ENCODE measurements at places on chromosomes 6 and 20. TPM values are rescaled to one million over a fixed set of nuclear protein-coding genes. Genes with fewer than 3 reads are reported as not detected.

GPRC6A gene
- not detected for total RNA-seq

C20orf202 gene
- 2.9 TPM for total RNA-seq

PMEPA1 gene
- total RNA-seq = 14.5 TPM

BTNL2 gene
- not detected for total RNA-seq

ZNF165 gene
- total RNA-seq = 1.7 TPM

ROS1 gene
- total RNA-seq = not detected

PDE7B gene
- total RNA-seq = 1.8 TPM

DNA sequence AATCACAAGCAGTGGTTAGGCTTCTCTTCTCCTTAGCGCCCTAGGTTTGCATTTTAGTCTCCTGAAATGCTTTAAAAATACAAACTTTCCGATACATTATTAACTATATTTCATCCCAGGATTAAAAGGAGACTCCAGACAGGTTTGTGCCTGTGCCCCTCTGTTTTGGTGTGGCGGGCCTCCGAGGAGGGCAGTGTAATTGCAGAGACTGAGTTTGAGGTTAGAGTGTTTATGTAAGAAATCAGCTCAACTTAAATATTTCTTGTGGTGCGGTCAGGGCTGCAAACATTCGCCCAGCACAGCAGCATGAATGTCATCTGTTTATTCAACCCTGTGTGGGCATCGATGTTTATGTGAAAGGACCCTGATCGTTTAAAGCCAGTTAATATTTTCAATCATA lies 130.4 kb upstream of the AKAP12 start:
- no peaks in the 10 kb centered on the region for H3K27me3 ChIP-seq
- H3K36me3 ChIP-seq = no peaks in the 10 kb centered on the region
- H3K27ac ChIP-seq = no peak overlapping the region
- DNase-seq = no peak
- no peak overlapping the region for H3K4me3 ChIP-seq

DNA sequence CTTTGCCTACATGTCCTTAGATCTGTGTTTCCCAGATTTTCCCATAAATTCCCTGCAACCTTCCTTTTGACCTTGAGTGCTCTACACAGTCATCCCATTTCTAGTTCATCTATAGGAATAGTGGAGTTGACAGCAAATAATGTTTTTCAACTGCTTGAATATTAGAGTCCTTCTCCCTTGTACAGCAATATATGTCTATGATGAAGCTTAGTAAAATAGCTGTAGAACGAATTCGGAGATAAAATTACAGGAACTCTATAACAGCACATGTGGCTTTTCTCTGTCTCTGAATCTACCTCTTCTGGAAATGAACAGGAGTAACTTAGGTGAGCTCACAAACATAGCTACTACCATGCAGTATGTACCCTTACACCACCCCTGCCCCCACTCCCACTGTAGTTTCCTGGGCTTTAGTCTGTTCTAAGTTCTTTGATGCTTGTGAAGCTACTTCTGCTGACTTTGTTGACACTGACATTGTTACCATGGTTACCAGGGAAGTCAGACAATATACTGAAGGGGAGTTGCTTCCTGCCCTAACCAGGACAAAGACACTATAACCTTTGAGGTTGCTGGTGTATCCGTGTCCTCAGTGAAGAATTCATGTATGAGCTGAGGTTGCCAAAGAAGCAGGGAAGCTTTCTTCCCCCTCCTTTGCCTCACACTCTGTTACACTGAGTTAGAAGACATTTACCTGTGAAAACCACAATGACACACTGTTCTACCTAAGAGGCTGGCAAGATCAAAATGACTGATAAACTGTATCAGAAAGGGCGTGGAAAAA lies 35.8 kb upstream of the SHLD1 start:
- H3K4me3 ChIP-seq = no peak overlapping the region
- H3K36me3 ChIP-seq = no peaks in the 10 kb centered on the region
- no peaks in the 10 kb centered on the region for H3K27me3 ChIP-seq
- H3K4me1 ChIP-seq = no peaks in the 10 kb centered on the region
- no peak for DNase-seq

DNA sequence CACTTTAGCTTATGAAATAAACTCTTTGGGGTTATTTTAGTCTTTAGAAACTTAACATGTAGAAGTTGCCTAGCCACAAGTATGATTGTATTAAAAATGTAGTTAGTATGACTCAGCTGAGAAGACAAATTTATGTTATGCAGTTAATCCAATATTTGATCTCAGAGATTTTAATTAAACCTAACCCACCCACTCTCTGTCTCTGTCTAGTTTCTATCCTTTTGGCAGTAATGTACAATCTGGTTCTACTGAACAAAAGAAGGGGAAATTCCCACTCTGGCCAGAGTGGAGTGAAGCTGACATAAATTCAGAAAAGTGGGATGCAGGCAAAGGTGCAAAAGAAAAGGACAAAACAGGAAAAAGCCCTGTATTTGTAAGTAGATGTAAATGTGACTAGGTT lies 36.4 kb downstream of the ADGB start:
- no peak overlapping the region for H3K4me3 ChIP-seq
- no peaks in the 10 kb centered on the region for H3K4me1 ChIP-seq
- H3K27ac ChIP-seq = no peak overlapping the region
- no peak for DNase-seq

DNA sequence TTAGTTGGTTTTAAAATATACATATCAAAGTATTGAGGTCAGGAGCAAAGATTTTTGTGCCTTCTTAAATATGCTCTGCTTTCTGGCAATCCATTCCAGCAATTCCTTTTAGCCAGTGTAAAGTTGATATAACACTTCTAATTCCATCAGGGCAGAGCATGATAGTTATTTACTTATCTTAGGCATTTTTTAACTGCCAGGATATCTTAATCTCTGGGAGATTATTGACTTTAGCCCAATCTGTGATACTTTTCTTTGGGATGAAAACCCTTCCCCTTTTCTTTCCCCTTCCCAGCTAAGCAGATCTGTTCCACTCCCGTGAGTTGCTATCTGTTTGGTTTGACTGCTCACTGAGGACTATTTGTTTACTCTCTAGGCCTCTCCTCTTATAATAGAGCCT lies 168.7 kb upstream of the RSPO3 start:
- no peak for DNase-seq
- no peak overlapping the region for H3K4me3 ChIP-seq
- no peaks in the 10 kb centered on the region for H3K36me3 ChIP-seq

- H3K4me3 ChIP-seq = no peak overlapping the region
- H3K27ac ChIP-seq = no peak overlapping the region
- no peaks in the 10 kb centered on the region for H3K27me3 ChIP-seq
- peaks cover 19% of the 10 kb centered on the region for H3K4me1 ChIP-seq
Measured at GRCh38 chr20:4694076-4694475, 27.6 kb upstream of the PRND start.

DNA sequence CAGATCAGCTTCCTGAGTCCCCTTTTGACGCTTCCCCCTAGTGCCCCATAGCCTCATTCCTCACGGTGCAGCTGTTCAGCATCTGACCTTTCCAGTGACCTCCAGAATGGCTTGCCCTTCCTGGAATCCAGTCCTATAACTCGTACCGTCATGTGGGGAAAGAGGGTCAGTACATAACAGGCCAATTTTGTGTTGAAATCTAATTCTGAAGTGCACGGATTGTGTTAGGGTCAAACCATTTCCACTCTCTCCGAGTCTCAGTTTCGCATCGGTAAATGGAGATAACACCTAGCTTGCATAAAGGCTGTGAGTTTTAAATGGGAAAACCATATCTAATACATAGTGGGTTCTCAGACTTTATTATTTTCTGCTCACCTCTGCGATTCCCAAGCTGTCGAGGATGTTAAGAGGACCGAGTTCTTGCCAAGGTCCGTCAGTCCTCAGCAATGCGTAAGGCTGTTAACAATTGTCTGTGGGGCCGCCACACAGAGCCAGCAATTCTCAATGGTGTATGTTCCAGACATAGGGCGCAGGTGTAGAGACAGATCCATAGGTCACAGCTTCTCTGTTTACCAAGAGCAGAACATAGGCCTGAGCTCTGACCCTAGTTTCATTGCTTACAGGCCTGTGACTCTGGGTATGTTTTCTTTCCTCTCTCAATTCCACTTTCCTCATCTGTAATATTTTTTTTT lies 45.5 kb upstream of the CCR6 start:
- no peak for DNase-seq
- peaks cover 44% of the 10 kb centered on the region for H3K4me1 ChIP-seq
- no peaks in the 10 kb centered on the region for H3K27me3 ChIP-seq
- no peak overlapping the region for H3K4me3 ChIP-seq
- no peak overlapping the region for H3K27ac ChIP-seq

DNA sequence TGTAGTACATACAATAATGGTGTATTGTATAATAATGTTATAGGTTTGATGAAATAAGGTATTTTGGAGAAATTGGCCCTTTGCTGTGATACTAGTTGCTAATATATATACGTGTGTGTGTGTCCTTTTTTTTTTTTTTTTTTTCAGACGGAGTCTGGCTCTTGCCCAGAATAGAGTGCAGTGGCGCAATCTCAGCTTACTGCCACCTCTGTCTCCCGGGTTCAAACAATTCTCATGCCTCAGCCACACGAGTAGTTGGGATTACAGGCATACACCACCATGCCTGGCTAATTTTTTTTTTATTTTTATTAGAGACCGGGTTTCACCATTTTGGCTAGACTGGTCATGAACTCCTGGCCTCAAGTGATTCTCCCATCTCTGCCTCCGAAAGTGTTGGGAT lies 23.3 kb downstream of the SENP6 start:
- no peak for DNase-seq
- no peaks in the 10 kb centered on the region for H3K36me3 ChIP-seq
- no peak overlapping the region for H3K27ac ChIP-seq
- H3K4me1 ChIP-seq = peaks cover 15% of the 10 kb centered on the region
- no peak overlapping the region for H3K4me3 ChIP-seq

- no peaks in the 10 kb centered on the region for H3K27me3 ChIP-seq
- H3K36me3 ChIP-seq = no peaks in the 10 kb centered on the region
Measured at GRCh38 chr6:217048-217659, 75.1 kb upstream of the DUSP22 start.

DNA sequence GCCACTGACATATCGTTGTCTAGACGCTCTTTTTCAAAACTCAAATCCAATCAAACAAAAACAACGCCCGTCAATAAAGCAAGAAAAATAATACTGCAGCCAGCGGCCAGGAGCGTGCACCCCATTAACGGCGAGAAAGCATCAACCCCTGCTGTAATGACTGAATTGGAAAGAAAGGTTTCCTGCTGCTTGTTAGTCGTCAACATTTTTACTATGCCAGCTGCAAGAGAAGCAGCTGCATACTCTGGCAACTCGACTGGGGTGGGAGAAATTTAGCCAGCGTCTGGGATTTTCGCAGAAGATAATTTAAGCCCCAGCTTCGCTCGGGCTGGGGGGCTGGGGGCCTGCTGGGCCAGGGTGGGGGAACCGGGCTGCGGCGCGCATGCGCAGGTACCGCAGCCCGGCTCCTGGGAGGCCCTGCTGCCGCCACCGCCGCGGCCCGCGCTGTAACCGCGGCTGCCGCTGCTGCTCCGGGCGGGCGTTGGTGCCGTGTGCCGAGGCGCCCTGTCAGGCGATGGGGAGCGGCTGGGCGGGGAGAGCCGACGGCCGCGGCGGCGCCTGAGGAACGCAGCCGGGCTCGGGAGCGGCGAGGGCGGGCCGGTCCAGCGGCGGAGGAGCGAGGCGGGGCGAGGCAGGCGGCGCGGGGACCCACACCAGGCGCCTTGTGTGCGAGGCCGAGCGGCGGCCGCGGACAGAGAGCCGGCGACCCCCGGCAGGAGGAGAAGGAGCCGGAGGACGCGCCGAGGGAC lies 732 bp upstream of the STXBP5 start:
- peak overlapping the region; percentile 79 for H3K4me3 ChIP-seq
- H3K4me1 ChIP-seq = peaks cover 50% of the 10 kb centered on the region
- no peaks in the 10 kb centered on the region for H3K27me3 ChIP-seq
- peak overlapping the region; percentile 83 for H3K27ac ChIP-seq

GRCh38 chr6:44399991-44400390 lies 12.5 kb downstream of the CDC5L start:
- no peak overlapping the region for H3K4me3 ChIP-seq
- DNase-seq = no peak
- no peak overlapping the region for H3K27ac ChIP-seq
- H3K4me1 ChIP-seq = peaks cover 45% of the 10 kb centered on the region

DNA sequence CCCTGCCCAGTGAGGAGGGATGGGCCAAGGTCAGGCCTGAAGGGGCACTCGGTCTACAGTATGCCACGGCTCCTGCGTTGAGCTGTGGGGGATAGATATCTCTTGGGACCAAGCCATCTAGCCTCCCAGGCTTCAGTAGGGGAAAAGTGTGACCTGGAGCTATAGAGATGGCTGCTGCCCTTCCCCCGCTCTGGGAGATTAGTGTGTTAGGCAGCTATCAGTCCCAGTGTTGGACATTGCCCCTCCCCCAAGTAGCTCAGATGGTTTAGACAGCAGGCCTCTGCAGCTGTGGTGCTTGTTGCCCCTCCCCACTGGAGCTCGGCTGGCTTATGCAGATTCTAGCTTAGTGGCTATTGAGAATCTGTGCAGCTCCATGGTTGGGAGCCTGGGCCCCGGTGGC lies 56.8 kb downstream of the KHDRBS2 start:
- no peaks in the 10 kb centered on the region for H3K4me1 ChIP-seq
- no peak overlapping the region for H3K4me3 ChIP-seq
- no peaks in the 10 kb centered on the region for H3K27me3 ChIP-seq
- H3K27ac ChIP-seq = no peak overlapping the region

GRCh38 chr20:16124911-16125776 lies 448.1 kb downstream of the KIF16B start:
- H3K4me3 ChIP-seq = no peak overlapping the region
- H3K27me3 ChIP-seq = no peaks in the 10 kb centered on the region

- no peaks in the 10 kb centered on the region for H3K27me3 ChIP-seq
- H3K36me3 ChIP-seq = no peaks in the 10 kb centered on the region
Measured at GRCh38 chr20:11271319-11271718, 597.5 kb upstream of the JAG1 start.

GRCh38 chr6:6703699-6704098 lies 115.2 kb downstream of the LY86 start:
- DNase-seq = no peak
- no peak overlapping the region for H3K4me3 ChIP-seq
- no peak overlapping the region for H3K27ac ChIP-seq
- H3K36me3 ChIP-seq = no peaks in the 10 kb centered on the region

DNA sequence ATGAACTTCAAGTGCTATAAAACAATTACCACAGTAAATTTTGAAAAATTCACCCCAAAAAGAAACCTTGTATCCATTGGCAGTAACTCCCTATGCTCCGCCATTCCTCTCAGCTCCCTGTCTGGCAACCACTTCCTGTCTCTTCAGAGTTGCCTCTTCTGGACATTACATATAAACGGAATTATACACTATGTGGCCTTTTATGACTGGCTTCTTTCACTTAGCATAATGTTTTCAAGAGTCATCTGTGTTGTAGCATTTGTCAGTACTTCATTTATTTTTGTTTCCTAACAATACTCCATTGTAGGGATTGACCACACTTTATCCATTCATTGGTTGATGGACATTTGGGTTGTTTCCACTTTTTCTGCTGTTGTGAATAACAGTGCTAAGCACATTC lies 50.1 kb downstream of the CEP43 start:
- no peaks in the 10 kb centered on the region for H3K27me3 ChIP-seq
- H3K36me3 ChIP-seq = peaks cover 6% of the 10 kb centered on the region
- peaks cover 9% of the 10 kb centered on the region for H3K4me1 ChIP-seq
- no peak overlapping the region for H3K27ac ChIP-seq
- H3K4me3 ChIP-seq = no peak overlapping the region

Measured in spleen (tissue), 13 donors.